ENCODE measurements at places on chromosomes 4 and X.

GRCh38 chrX:18101087-18101486 is 119.6 kb downstream of the BEND2 start:
- no peak for DNase-seq

DNA sequence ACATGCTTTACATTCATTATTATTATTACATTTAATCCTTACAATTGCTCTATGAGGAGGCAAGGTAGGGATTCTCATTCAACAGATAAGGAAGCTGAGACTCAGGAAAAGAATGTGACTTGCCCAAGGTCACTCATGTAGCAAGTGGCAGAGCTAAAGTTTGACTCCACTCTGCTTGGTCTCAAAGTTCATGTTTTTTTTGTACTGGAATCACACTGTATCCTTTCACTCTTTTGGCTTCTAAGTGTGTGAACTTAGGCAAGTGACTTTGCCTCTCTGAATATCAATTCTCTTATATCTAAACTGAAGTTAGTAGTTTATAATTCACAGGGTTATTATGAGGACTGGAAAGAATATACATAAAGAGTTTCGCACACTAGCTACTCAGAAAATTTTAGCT is 247.9 kb upstream of the AR start:
- no peak for DNase-seq

DNA sequence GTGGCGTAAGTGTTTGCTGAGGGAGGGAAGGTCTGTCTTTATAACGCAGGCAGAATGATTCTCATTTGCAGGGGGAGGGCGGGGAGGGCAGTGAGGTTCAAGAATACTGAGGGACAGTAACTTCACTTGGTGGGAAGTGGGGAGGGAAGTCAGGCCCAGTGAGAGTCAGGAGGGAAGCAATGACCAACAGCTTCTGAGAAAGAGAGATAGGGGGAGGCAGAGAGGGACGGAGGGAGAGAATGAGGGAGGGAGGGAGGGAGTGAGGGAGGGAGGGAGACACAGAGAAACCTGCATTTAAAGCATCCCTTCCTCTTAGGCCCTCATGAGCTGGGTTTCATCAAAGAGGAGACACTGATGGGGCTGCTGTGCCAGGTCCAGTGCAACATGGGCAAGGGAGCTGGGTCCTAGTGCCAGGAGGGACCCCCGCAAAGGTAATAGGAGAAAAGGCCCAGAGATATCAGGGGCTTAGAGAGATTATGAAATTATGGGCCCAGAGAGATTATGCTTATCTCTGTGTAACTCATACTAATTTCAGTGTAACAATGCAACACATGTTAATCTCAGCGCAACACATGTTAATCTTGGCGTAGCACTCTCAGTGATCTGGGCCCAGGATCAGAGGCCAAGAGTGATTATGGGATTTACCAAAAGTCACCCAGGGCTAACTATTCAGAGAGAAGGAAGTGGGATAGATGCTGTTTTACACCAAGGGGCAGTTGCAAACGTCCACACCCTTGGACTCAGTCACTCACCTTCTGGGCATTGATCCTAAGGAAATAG is 112.1 kb downstream of the DRD5 start:
- DNase-seq: no peak

- DNase-seq: no peak
These were observed 46.9 kb downstream of the XIAP start for GRCh38 chrX:123906557-123907316.

DNA sequence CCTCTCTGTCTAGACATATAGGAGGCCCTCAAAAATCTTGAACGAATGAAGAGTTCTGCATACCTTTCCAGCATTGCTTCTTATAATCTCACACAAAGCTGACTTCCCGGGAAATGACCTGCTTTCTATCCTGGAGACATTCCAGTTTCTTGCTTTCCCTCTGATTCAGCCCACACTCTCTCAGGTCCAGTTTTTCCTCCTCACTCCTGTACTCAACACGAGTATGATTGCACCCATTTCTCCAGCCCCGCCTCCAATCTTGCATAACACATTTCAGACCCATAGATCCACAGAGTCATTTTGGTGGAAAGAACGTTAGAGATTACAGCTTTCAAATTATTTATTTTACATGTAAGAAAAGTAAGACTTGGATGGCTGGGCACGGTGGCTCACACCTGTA is 127.5 kb upstream of the TLR3 start:
- DNase-seq: no peak

GRCh38 chr4:24656906-24657305 is 72.6 kb upstream of the DHX15 start:
- DNase-seq: no peak

DNA sequence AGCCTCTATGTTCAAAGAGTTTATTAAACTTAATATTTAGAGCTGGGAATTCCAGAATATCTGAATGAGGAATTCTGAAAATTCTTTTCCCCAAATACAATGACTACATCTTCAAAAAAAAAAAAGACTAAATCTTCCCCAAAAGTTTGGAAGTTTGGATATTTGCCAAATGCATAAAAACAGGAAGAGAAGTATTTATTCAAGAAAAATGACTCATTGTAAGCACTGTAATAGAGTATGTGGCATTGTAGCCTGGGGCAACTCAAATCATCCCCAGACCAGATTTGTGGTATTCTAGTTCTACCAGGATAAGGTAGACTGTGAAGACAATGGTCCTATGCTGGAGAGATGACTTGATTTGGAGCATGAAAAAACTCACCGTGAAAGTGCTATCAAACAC is 78.5 kb upstream of the PDHA2 start:
- no peak for DNase-seq

GRCh38 chr4:56768316-56768715 is 53.2 kb downstream of the SPINK2 start:
- no peak for DNase-seq

DNA sequence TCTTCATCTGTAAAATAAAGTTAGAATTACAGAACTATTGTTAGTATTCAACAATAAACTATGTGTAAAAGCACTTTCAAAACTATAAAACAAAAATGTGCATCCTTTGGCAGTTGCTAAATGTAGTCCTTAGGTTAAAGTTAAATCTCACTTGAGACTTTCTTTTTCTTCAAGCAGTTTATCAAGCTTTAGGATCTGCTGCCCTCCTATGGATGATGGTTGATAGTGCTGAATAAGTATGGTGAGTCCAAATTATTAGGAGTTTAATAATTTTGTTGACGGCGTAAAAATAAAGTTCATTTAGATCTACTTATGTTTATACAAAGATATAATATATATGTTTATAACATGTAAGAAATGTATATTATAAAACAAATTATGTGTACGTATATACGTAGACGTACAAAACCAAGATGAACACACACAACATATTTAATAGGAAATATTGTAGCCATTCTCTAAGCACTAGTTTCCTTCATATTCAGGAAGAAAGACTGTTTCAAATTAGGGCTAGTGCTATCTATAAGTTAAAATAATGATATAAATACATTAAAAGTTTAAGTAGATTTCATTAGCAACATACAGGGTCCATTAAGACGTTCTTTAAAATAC is 22.3 kb downstream of the UGT2A2 start:
- peak; percentile 53 for DNase-seq

- DNase-seq: no peak
These were observed 13.6 kb downstream of the OTC start for GRCh38 chrX:38365954-38366353.

GRCh38 chrX:19658030-19658429 is 142.7 kb upstream of the MAP3K15 start:
- no peak for DNase-seq

DNA sequence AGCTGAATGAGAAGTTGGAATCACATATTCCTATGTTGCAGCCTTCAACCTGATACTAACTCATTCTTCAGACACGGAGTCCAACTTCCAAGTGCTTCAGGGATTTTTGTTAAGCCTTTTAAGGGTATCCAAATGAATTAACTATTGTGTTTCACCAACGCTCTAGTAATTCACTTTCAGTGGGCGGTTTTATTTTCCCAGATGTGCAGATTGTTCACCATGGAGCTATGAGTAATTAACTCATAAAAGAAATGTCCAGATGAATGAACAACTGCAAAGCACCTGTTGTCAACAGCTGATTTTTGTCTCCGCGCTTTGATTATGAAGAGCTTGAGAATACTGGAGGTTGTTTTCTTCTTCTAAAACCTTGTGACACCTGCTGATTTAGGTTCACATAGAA is 187.6 kb downstream of the CBR4 start:
- no peak for DNase-seq

DNA sequence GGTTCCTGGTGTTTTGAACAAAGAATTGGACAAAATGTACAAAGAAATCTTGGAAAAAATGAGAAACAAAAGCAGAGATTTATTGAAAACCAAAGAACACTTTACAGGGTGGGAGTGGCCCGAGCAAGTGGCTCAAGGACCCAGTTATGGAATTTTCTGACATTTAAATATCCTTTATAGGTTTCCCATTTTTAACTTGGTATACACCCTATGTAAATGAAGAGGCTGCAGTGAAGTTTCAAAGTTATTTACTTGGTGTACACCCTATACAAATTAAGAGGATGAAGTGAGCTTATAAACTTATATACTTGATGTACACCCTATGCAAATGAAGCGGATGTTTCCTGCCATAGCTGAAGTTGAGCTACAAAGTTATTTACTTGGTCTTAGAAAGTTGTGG is 4.7 kb downstream of the NLRP2B start:
- DNase-seq: no peak

DNA sequence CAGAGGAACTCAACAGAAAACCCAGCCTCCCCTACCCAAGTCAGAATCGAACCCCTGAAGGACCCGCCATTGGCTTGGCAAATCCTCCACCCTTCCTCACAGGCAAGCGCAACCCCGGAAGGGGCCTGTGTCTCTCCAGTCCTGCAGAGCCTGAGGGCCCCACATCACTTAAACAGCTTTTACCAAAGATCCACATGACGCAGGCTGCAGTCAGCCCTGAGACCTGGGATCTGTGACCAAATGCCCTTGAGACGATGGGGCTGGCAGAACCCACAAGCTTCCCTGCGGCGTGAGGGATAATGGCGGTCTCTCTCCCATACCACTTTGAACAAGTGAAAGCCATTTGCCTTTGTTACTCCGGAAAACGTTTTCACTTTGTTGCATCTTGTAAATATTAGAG is 54.9 kb downstream of the ACOX3 start:
- no peak for DNase-seq

GRCh38 chr4:12912896-12913418 is 571.2 kb downstream of the RAB28 start:
- no peak for DNase-seq

DNA sequence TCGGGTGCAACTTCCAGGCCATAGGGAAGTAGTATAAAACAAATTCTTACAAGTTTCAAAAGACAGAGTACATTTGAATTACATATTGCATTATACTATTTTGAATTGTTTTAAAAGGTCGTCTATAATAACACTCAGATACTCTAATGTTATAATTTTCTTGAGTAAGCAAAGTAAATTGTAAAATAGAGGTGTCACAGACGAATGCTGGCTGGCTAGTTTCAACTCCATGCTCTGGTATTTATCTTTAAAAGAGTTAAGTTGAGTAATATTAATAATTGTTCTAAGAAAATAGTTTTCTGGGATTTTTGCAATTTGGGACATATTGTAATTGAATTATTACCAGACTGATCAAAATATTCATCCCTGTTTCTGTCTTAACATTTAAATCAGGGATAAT is 764.9 kb downstream of the TECRL start:
- no peak for DNase-seq

DNA sequence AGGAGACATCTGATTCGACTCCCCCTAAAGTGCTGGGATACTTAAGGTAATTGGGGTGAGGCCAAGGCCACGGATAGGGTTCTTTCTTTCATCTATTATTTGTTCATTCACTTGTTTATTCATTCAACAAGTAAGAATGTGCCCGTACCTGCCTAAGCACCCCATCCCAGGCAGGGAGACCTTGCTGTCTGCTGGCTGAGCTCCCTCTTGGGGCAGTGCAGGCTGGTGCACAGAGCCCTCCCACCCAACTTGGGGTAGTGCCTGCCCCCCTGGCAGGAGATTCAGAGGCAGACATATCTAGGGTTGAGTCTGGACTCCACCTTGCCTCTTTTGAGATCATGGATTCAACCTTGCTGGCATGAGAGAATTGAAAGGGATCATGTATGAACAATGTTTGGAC is 95.7 kb downstream of the DRD5 start:
- DNase-seq: no peak

- DNase-seq: no peak
These were observed 218.2 kb downstream of the BANK1 start for GRCh38 chr4:102008711-102009110.

- no peak for DNase-seq
These were observed 1989.0 kb downstream of the C4orf33 start for GRCh38 chr4:131084997-131085396.

DNA sequence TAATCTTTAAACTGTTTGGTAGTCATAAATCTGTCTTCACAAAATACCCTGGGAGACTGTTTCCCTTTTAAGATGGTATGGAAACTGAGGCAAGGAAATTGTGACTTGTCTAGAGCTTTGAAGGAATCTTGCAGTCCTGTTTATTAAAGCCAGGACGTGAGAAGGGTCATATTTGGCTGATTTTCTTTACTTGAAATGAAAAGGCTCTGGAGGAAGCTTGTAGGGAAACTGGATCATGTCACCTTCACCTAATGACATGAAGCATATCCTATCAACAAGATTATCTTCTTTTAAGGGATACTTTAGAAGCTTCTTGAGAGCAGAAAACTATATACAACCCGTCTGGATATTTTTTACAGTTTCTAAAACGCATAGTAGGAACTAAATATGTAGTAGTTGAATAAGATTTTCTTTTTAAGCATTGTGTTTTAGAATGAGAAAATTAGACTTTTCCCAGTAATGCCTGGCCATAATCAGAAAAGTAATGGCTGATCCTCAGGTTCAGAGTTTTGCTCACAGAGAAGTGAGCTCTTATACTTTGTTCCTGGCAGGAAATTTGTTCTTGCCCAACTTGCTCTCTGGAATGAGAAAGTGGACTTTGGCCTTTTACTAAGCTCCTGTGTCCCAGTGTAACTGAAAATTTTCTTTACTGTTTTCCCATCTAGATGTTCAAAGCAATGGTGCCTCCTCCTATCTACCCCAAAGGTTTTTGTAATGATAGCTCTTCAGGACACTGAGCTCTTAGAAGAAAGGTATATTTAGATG is 136.8 kb upstream of the AFF2 start:
- no peak for DNase-seq

DNA sequence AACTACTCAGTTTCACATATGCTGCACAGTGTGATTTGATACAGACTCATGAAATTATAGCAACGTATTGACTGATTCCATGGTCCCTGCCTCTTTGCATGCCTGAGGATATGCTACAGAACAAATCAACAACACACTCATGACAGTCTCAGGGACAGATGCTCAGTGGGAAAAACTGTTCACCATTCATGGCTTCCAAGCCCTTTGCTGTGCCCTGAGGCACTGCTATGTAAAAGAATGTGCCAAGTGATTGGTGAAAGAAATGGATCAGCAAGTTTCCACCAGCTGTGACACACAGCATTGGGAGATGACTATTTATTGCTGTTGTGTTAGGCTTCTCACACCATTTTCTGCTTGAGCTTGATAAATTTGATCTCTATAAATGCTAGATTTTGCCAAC is 825.6 kb upstream of the INTU start:
- no peak for DNase-seq

All from RKO (cell line).